ENCODE measurements at places on chromosomes 13 and 19.

- no peak for DNase-seq
Observed at GRCh38 chr13:109396266-109396665, 390.1 kb downstream of the IRS2 start.

- no peak for DNase-seq
Observed at GRCh38 chr19:48403606-48404005, 10.1 kb downstream of the GRIN2D start.

DNA sequence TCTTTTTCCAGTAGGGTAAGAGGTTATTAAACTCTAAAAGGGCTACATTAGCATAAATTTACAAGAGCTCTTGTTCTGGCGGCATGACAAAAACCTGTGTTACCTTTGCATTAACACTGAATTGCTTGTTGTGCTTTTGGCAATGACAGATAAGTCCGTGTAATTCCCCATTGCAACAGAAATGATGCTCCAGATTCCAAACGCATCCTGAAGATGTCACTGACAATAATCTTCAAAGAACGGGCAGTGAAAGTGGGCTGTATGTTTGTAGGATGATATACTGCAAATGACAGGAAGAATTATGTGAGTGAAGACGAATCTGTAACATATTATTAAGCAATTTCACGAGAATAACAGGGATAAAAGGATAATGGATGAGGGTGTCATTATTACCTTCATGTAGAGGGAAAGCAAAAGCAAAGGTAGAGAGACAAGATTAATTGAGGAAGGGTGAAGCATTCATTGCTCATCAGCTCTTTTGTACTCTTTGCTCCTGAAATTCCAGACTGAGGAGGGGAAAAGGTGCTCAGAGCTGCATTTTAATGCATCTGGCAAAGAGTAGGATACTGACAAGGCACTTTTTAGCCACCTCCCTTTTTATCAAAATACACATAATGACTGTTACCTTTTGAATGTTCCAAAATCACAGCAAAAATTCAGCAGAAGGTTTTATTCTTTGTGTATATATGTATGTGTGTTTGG is 38.5 kb upstream of the MAB21L1 start:
- no peak for DNase-seq

- no peak for DNase-seq
Observed at GRCh38 chr19:39987167-39987566, 9.7 kb upstream of the ZNF546 start.

- DNase-seq = no peak
Observed at GRCh38 chr13:25171517-25172302, at the start of gene AMER2. Gene AMER2 (minus strand): TSS chr13:25172288. CDS start chr13:25171619, 669 bp downstream.

DNA sequence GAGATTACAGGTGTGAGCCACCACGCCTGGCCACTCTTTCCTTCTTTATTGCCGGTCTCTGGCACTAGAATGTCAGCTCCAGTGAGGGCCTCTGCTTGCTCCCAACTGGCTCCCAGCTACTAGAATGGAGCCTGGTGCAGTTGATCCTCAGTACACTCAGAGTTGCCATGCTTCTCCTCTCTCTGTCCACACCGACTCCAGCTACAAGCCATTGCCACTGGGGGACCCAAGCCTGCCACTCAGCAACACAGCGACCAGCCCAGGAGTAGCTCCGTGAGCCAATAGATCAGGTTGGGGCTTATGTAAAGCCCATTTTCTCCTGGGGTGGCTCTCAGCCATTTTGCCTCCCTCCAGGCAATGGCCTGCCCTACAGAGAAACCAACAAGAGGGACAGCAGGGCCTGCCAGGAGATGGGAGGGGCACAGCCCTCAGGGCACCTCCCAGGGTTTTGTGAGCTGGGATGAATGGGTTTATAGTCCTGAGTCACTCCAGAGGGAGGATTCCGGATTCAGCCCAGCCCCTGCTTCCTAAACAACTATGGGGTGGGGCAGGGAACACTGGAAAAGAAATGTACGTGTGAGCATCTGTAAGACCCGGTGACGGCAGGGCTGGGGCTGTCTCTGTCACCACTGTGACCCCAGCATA is 36.5 kb downstream of the OPA3 start:
- DNase-seq = no peak
